Right cardiac atrium (tissue), 5 donors: ENCODE measurements at places on chromosomes 13 and 19. TPM values are rescaled to one million over a fixed set of nuclear protein-coding genes. Genes with fewer than 3 reads are reported as not detected.

ZNF99 gene
- total RNA-seq = 0.19 TPM

LAIR2 gene
- not detected for total RNA-seq

ARHGEF1 gene
- 41.1 TPM for total RNA-seq

MARK4 gene
- total RNA-seq = 29.0 TPM

C13orf46 gene
- 0.36 TPM for total RNA-seq

NLRP9 gene
- not detected for total RNA-seq

PTH2 gene
- not detected for total RNA-seq

ZNF285 gene
- total RNA-seq = 5.5 TPM

POU2F2 gene
- total RNA-seq = 1.6 TPM

ZFP36 gene
- 43.6 TPM for total RNA-seq
